ENCODE measurements at places on chromosomes 16 and 17.

DNA sequence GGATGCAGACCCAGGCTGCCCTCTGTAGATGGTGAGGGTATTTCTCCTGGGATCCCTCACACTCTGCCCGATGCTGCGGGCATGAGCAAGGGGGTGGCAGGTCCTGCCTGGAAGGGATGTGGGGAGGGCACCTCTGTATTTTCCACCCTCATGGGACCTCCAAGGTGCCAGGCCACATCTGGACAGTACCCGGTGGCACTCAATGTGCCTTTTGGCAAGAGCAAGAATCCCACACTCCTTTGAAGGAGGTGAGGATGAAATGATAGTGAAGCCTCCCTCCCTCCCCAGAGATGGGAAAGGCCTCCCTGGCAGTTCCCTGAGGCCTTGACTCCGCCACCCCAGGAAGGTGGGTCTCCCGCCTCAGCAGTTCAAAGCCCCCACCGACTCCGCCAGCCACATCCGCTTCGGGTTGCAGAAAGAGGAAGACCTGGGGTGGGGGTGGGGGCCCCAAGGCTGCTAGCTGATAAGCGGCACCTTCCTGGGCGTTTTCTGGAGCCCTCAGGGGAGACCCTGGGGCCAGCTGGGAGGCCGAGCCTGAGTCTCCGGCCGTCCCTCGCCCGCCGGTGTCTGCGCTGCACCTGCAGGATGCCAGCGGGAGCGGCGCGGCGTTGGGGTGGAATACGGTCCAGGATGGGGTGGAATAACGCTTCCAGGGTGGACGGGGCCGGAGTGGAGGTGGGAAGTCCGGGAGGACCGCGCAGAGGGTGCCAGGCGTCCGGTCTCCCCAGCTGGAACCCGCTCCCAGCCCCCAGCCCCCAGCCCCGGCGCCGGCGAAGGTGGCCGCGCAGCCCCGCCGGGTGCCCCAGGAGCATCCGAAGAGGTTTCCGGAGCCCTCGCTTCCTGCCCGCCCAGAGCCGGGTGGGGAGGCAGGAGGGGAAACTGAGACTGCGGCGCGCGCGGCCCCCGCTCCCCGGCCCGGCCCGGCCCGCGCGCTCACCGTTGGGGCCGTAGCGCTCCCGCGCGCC is 718 bp downstream of the ATP2A3 start:
- peak; percentile 86 for DNase-seq

GRCh38 chr16:87457709-87458423 is 35.0 kb downstream of the ZCCHC14 start:
- no peak for DNase-seq

DNA sequence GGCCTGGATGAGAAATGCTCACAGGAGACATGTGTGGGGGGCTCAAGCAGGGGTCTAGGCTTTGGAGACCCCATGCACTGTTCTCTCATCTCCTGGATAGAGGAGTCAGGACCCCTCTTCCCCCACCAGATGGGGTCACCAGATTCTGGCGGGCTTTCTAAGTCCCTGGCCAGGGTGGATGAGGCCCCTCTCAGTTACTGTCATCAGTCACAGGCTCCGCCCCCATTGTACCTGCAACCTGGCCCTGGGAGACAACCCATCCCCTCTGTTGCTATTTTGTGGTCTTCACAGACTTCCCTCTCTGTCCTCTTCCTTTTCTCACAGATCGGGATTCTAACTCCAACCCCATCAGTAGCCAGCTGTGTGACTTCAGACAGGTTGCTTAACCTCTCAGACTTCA is 33.5 kb upstream of the NDRG4 start:
- no peak for DNase-seq

DNA sequence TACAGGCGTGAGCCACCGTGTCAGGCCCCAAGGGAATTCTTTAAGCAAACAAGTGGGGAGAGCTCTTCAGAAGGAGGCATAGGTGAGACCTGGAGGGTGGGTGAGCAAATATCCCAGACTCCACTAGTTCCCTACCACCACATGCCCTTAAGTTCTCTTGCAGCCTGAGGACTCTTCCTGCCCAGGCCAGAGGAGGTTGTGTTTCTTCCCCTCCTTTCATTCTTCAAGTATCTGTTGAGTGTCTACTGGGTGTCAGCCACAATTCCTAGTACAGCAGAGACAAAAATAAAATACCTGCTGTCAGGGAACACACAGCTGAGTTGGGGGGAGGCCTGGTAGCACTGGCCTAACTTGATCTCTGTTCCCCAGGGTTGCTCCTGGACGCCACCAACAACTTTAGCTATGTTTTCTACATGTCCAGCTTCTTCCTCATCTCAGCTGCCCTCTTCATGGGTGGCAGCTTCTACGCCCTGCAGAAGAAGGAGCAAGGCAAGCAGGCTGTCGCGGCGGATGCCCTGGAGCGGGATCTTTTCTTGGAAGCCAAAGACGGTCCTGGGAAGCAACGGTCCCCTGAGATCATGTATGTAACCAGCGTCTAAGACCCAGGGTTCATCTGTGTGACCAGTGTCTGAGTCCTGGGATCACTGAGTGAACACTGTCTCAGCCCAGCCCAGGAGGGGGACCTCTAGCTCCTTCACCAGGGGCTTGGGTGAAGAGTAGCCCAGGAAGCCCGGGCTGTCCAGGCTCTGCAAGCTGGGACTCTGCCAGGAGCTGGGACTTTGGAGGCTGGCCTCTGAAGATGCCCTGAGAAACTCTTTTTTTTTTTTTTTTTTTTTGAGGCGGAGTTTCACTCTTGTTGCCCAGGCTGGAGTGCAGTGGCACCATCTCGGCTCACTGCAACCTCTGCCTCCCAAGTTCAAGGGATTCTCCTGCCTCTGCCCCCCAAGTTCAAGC is 5.9 kb upstream of the ARMC7 start:
- no peak for DNase-seq

GRCh38 chr17:57811638-57812280 is 38.1 kb downstream of the MRPS23 start:
- no peak for DNase-seq

GRCh38 chr16:53489755-53490154 is 13.3 kb downstream of the AKTIP start:
- no peak for DNase-seq

- DNase-seq: peak; percentile 25
Observed at GRCh38 chr17:35241520-35241919, 1.4 kb upstream of the SLFN5 start.

- peak; percentile 12 for DNase-seq
Observed at GRCh38 chr17:43169561-43170139, 1.4 kb upstream of the NBR1 start.

GRCh38 chr16:27967169-27967568 is 96.3 kb downstream of the GSG1L start:
- no peak for DNase-seq

- DNase-seq: peak; percentile 8
Observed at GRCh38 chr17:65057531-65058090, 1.1 kb upstream of the GNA13 start.
